ENCODE measurements at places on chromosomes 5 and 9.

DNA sequence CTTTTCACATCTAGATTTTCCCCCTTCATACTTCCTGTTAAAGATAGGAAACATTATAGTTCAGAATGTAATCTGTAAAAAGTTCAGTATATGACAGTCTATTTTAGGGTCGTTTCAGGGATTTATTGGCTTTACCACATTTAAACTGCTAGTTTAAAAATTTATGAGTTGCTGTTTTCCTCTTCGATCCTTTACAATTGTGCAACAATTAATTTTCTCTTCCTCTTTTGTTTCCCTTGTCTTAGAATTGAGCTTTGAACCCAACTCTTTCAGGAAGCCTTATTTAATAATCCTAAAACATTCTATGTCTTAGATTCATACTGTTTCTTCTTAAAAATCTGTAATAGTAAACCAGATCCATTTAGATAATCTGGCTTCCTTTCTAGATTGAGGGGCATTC is 16.4 kb downstream of the ZSWIM6 start:
- DNase-seq = no peak

DNA sequence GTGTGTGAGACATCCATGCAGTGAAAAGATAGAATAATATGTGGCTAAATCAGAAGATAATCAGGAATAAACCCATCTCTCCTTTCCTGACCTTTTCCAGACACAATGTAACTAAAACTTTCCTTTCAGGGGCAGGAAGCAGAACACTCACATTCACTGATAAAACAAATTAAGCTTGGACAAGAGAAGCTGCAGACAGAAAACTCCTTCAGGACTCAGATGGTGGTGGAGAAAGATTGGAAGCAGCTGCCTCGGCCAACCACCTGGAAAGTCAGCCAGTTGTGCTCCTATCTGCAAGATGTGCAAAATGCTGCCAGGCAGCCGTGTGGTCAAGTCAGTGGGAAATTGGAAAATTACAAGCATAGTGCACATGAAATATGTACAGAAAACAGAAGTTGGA is 26.9 kb downstream of the RASEF start:
- DNase-seq = no peak

DNA sequence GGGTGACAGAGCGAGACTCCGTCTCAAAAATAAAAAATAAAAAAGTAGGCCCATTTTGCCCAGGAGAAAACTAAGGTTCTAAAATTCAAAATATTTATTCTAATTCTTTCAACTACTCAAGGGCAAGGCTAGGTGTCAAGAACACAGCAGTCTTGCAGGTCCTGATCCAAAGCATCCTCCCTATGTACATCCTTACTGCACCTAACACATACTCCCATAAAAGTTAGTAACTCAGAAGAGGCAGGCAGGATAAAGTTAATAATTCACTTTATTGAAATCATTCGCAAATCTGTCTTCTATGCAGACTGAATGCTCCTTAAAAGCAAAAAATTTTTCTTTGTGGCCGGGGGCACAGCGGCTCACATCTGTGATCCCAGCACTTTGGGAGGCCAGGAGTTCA is 11.1 kb downstream of the GOLPH3 start:
- no peak for DNase-seq

GRCh38 chr5:112109331-112110007 is 309.6 kb downstream of the EPB41L4A start:
- no peak for DNase-seq

DNA sequence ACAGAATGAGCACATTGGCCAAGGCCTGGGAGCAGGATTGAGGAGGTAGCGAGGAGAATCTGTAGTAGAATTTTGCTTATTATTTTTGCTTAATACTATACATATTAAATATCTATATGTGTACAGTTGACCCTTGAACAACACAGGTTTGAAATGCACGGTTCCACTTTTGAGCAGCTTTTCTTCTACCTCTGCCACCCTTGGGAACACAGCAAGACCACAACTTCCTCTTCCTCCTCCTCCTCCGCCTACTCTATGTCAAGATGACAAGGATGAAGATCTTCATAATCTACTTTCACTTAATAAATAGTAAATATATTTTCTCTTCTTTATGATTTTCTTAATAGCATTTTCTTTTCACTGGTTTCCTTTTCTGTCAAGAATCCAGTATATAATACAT is 541.4 kb downstream of the KCTD16 start:
- DNase-seq = no peak

GRCh38 chr5:37844009-37844408 is 4.2 kb upstream of the GDNF start:
- no peak for DNase-seq

- no peak for DNase-seq
Measured at GRCh38 chr9:100933656-100934055, 94.9 kb upstream of the PLPPR1 start.

- DNase-seq = no peak
Measured at GRCh38 chr9:126957687-126958053, 43.1 kb downstream of the RALGPS1 start.

DNA sequence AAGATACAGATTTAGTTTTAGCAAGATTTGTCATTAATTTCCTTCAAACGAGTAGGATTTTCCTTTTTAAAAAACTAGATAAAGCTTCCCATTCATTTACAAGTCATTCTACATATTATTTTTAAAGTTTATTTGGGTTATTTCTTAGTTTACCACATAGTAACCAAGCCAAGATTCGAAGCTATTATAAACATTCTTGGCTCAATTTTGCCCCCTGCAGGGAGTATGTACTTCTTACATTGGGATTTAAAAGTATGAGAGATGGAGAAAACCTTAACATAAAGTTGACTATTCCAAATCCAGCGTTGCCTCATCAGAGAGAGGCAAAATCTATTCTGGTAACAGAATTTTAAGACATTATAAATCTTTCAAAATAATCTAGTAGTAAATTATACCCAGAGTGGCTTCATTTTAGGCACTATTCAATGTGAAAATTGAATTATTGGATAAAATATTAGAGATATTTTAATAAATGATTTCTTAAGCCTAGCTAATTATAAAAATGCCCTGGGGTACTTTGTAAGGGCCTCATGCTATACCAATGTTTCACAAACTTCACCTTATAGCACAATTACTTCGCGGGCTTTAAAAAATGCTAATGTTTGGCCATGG is 39.1 kb downstream of the FBN2 start:
- DNase-seq = no peak

- DNase-seq = no peak
Measured at GRCh38 chr5:54518146-54518817, 723 bp downstream of the SNX18 start.

DNA sequence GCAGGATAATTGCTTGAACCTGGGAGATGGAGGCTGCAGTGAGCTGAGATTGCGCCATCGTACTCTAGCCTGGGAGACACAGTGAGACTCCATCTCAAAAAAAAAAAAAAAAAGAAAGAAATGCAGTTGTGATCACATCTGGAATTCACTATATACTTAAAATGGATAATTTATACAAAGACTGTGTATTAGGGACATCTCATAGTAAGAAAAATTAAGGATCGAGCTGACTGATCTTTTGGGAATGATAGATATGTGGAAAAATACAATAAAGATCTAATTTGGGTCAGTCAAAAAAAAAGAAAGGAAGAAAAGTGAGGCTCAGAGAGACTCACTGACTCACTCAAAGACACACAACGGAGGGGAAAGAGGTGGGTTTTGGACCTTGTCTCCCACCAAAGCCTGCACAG is 73.2 kb upstream of the STXBP1 start:
- DNase-seq = no peak

DNA sequence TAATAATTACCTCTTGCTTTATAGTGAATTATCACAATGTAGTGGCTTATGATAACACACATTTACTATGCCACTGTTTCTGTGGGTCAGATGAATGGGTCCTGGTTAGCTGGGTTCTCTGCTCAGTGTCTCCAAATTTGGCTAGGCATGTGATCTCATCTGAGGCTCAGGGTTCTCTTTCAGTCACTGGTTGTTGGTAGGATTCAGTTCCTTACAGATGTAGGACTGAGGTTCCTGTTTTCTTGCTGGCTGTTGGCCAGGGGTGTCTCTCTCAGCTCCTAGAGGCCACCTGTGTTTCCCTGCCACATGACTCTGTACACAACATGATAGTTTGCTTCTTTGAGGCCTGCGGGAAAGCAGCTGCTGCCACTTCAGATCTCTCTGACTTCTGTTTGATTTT is 7.1 kb downstream of the NFX1 start:
- DNase-seq = no peak

- no peak for DNase-seq
Measured at GRCh38 chr9:135814421-135815095, 92.8 kb downstream of the CAMSAP1 start.

DNA sequence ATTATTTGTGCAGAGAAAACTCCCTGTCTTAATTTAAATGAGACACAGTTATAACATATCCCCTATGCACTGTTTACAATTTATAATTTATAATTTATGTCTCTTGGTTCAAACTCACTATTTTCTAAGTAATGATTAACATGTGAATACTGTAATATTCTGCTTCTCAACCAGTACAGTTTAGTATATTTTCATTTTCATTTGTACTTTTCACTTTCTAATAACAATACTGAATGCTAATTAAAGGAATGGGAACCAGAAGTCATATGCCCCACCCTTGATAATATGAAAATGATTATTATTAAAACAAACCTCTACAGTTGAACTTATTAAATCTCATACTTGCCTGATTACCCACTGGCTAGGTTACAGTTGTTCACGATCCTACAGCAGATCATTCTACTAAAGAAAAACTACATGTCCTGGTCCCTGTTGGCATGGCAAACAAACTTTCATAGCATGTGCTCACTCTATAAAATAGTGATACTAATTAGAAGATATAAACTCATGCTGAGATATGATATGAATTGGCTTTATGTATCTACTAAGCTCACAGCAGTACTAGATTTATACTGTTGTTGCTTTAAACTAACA is 66.4 kb downstream of the POU5F2 start:
- DNase-seq = no peak

- DNase-seq = no peak
Measured at GRCh38 chr9:115146581-115147021, 28.6 kb upstream of the TNC start.

GRCh38 chr5:135538261-135538660 is 2.5 kb upstream of the NEUROG1 start:
- no peak for DNase-seq

- no peak for DNase-seq
Measured at GRCh38 chr9:135732569-135733257, 30.7 kb downstream of the KCNT1 start.

- DNase-seq = no peak
Measured at GRCh38 chr9:128001779-128002298, 21.1 kb upstream of the EEIG1 start.

DNA sequence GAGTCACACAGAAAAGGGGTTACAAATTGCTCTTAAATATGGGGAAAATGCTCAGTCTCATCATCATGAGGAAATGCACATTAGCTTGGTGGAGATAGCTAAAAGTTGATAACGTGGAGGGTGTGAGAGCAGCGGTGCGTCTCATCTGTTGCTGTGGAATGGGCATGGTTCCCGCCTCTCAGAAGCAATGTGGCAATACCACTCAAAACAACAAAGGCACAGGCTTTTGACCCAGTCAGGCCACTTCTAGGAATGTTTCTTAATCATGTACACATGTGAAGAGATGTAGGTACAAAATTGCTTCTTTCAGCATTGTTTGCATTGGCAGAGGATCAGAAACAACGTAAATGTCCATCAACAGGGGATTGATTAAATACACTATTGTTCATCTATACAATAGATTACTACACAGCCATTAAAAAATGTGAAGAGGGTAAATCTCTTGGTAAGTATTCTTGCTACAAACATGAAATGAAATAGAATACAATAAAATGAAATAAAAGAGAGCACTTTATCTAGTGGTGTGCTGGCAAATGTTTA is 212.6 kb upstream of the MSX2 start:
- no peak for DNase-seq

DNA sequence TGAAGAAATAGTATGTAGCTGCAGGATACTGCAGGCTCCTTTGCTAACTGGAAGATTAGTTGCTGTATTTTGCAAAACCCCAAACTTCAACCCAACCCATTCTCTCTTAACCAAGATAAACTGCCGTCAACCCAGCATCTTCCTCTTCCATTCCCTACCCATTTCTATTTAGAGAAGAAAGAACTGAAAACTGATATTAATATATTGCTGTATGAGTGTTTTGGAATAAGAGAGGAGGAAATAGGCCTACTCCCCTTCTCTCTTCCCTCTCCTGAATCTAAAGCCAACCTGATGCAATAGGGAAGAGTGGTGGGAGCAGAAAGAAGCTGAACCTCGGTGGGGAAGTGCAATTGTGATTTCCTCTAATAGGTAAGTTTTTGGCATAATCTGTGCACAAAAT is 83.7 kb downstream of the TMEM215 start:
- no peak for DNase-seq

DNA sequence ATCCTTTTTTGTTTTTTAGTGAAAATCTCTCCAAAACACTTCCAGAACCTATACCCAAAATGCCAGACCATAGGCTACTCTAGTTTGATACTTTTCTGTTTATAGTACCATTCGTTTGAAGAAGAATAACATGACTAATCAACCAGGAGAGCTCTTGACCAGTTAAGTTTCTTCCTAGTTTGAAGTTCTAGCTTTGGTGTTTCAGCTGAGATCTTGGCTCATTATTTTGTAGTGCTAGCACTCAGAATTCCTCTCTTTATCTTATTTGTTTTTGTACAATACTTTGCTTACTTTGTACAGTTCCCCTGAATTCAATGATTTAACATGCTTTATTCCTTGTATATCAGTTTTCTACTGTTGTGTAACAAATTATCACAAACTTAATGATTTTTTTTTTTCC is 911.6 kb downstream of the EFNA5 start:
- DNase-seq = no peak

DNA sequence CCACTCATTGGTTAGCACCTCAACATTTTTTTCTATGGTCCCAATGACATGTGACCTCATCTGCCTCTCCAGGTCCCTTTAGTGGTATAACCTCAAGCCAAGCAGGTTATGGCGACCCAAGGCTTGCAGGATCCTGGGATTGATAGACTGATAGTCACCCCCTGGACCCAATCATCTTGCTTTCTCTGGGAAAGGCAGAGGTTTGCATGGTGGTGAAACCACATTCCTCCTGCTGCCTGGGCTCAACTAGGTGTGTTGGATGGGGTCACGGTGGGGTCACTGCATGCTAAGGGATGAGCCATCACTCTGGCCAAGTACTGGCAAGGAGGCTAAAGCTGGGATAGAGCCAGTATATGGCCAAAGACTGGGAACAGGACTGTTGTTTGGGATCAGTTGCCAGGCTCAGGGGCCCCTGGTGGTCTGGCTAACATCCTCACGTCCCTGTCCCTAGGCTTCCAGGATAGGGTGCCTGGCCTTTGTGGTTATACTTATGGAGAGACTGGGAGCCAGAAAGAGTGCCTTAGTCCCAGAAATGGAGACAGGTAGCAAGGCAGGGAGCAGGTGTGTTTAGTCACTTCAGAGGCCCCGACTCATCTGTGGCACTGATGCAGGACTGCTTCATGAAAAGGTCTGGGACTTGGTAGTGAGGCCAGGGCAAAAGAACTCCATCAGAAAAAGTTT is 4.6 kb upstream of the SMIM32 start:
- no peak for DNase-seq

GRCh38 chr9:79268806-79269205 is 303.0 kb upstream of the TLE4 start:
- no peak for DNase-seq

DNA sequence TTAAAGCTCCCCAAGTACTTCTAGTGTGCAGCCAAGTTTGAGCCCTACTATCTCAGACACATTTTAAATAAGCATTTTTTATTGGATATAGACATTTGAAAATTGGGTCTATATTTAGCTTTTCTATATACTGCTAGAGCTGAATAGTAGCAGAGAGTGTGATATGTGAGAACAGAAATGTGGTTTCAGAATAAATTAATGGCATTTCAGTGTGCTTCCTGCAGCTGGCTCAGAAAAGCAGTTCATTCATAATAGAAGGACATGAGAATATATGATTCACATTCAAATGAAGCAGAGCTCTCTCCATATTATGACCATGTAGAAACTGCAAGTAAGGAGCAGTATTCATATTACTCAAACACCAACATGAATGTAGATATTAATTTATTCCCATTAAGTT is 464.0 kb downstream of the PTPRD start:
- no peak for DNase-seq

Measured in NCI-H187 treated with DMSO at 0.1 percent for 48 hours (cell line).